ENCODE measurements at places on chromosomes 13 and 19.

- no peak for DNase-seq
Measured at GRCh38 chr13:32969516-32969941, 46.7 kb upstream of the KL start.

DNA sequence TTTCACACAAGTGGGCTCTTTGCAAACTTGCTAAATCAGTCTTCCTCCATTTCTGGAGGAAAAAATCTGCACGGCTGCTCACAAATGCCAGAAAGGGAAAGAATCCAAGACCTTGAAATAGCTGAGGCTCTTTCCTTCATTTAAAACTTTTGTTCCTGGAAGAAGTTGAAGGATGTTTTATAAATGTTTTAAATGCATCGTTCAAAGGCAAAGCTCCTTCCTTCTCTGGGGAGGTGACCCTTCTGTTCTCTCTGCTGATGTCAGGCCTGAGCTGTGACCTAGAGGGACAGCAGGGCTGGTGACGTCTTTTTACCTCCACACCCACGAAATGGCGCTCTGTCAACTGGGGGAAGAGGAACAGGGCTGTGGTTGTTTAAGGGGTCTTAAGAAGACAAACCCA, 376.4 kb upstream of the ZNF507 start:
- no peak for DNase-seq

DNA sequence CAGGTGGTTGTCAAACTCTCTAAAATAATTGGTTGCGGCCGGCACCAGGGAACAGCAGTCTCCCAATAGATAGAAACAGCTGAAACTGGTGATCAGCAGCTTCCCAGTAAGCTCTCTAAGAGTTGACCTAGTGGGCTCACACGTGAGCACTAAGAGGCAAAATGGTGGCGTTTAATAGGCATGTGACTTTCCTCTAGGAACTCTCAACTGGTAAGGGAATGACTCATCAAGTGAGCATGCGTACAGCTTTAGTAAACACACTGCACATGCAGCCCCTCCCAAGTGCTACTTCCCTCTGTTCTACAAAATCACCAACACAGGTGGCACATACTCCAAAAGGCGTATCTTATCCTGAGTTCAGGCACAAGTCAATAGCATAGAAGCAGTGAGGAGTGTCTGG, 41.7 kb downstream of the TNFSF11 start:
- no peak for DNase-seq

- no peak for DNase-seq
Measured at GRCh38 chr13:51006067-51006845, 96.7 kb downstream of the RNASEH2B start.

- no peak for DNase-seq
Measured at GRCh38 chr13:59641817-59642216, 521.9 kb downstream of the DIAPH3 start.
